ENCODE measurements at places on chromosomes 3 and 15.

- no peak for DNase-seq
These were observed 164.6 kb upstream of the LINGO1 start for GRCh38 chr15:77797270-77797669.

GRCh38 chr3:132703733-132704132, 18.5 kb downstream of the NPHP3 start:
- DNase-seq: no peak

GRCh38 chr3:8595695-8596115, 48.9 kb downstream of the SSUH2 start:
- no peak for DNase-seq

- DNase-seq: no peak
These were observed 17.5 kb downstream of the TIPARP start for GRCh38 chr3:156691920-156692319.

- DNase-seq: no peak
These were observed 1.3 kb downstream of the BNIP2 start for GRCh38 chr15:59687836-59688235.

GRCh38 chr15:39404767-39405181, 176.1 kb upstream of the THBS1 start:
- no peak for DNase-seq

DNA sequence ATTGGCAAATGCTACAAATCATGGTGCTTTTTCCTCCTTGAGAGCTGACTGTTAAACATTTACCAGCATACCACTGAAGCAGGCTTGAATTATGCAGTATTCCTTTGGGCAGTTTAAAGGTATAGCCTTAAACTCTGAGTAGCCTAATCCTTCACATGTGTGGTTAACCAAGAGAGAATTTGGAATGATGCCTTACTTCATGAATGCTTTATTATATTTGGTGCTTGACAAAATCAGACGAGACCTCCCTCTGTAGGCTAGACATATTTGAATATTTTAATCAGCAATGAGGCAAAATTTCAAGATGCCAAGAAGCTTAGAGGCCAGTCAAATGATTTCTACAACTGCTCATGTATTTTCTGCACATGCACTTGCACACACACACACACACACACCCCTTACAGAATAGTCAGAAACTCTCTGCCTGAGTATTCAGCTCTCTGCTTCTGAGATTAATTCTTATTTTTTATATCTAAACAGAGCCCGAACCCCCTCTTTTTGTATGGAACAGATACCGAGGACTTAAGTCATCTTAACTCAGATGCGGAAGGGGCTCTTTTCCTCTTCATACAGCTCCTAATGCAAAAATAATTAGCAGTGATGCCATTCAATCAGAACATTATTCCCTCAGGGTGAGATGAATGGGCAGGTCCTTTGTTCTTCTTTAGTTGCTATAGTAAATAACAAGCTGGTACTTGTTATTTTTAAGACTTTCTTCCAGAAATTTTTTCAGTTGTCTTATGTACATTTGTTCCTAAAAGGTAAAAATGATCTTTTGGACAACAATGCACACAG, 195.5 kb upstream of the TMC3 start:
- no peak for DNase-seq

GRCh38 chr3:126267169-126267975, 87.0 kb upstream of the ALDH1L1 start:
- no peak for DNase-seq

DNA sequence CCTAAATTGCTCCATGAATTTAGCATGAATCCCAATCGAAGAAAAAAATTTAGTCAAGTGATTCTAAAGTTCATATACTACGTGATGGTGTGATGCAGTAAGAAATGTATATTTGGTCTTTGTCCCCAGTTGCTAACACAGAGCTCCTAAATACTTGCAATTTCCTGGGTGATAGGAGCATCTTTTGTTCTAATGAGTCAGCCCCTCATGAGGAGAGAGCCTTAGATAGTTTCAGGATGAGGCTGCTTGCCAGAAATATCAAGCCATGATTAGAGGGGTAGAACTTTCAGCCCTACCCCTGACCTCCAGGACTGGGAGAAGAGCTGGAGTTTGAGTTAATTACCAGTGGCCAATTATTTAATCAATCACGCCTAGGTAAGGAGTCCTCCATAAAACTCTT, 170.2 kb downstream of the PDE8A start:
- no peak for DNase-seq

GRCh38 chr3:170064108-170064507, 26.3 kb downstream of the GPR160 start:
- no peak for DNase-seq

- DNase-seq: no peak
These were observed 8.7 kb downstream of the SEMA3F start for GRCh38 chr3:50163572-50164455.

DNA sequence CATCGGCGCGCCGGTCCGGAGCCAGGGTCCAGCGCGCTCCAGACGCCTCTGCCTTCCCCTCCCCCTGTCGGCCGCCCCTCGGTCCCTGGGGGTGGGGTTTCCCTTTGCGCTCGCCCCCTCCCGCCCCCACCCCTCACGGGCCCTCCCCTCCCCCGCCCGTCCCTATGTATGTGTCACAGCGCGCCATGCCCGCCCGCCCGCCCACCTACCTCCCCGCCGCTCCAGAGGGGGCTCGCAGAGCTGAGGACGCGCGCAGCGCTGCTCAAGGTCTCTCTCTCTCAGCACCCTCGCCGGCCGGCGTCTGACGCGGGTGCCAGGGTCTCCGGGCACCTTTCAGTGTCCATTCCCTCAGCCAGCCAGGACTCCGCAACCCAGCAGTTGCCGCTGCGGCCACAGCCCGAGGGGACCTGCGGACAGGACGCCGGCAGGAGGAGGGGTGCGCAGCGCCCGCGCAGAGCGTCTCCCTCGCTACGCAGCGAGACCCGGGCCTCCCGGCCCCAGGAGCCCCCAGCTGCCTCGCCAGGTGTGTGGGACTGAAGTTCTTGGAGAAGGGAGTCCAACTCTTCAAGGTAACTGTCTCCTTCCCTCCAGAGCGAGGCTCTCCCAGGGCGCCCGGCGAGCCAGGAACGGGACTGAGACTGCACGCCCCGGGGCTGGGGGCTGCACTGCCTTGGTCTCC, at the start of gene ACAN:
ACAN (plus strand) TSS at position 196 of the 679 bp plus-strand sequence. CDS start 32,771 bp downstream, outside the sequence.
- DNase-seq: no peak

DNA sequence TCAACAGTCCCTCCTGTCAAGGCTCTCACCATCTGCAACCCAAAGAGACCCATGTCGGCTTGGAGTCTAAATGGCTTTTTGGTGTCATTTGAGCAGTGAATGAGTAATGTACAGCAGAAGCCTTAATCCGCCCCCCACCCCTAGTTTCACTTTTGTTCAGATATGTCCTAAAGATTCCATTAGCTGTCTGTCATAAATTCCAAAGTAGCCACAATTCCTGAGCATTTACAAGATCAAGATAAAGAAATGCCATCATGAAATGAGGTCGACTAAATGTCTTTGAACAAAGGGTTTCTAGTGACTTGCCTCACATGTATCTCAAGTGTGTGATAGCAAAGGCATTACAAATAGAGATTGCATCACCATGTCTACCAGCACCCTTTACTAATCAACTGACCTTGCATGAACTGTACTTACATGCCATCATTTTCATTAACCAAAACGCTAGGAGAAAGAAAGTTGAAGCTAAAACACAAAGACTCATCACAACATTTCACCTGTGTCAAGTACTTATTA, 123.8 kb upstream of the PHLDB2 start:
- no peak for DNase-seq

DNA sequence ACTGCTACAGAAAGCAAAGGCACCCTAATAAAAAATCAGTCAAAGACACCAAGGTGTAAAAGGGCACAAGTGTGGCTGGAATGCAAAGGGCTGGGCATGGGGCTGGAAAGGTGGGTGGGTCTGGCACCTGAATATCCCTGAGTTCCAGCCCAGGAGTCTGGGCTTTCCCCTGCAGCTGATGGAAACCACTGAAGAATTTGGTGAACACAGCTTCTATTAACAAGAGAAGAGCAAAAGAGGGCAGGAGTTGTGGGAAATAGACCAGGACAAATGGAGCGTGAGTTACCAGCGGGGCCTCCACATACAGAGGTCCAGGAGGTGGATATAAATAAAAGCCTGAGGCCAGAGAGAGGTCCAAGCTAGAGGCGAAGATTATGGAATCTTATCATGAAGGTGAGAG, 45.1 kb upstream of the TPM1 start:
- DNase-seq: no peak

DNA sequence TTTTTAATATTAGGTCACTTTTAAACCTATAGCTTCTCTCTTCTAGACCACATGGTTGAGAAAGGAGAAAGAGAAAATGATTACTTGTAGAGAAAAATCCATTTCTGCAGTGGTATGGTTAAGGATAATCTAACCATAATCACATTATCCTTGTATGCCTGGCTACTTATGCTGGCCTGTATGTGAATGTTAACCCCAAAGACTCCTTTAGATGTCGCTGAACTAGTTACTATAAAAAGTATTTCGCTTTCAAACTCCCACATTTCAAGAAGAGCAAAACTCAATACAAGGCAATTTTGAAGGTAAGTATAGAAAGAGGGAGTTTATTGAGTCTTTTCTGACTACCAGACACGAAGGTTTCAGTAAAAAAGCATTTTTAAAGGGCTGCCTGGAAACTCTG, 2.2 kb downstream of the KCTD6 start:
- DNase-seq: no peak

- DNase-seq: no peak
These were observed 17.2 kb upstream of the B4GALT4 start for GRCh38 chr3:119257654-119258410.

DNA sequence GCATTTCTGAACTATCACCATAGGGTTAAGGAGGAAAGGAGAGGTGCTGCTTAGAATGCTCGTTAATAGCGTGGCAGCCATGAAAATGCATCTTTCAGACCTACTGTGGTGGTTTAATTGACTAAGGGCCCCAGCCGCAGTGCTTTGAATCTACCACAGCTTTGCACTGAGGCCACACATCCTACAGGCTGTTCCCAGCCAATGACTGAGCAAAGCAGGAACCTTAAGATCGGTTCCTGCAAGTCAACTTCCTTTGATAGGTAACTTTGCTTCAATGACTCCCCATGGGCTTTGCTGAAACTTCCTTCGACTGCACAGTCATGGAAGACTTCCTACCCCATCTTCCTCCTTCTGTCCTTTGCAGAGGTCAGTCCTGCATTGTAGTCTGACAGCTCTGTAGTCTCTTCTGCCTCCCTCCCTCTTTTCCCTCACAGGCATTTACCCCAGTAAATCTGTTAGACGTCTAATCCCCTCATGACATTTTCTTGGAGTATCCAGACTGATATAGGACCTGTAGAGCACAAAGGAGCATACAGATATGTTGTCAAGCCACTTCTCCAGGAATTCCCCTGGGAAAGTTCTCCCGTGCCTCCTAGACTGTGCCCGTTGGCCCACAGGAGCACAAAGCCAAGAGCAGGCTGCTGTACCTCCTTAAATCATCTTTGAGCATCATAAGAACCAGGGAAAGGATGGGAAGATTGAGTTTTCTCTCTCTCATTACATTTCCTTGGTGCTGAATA, 2.6 kb upstream of the BCL2A1 start:
- no peak for DNase-seq

- no peak for DNase-seq
These were observed 590 bp upstream of the TRIM71 start for GRCh38 chr3:32817257-32817557.

GRCh38 chr15:50718700-50719125, 32.1 kb upstream of the TRPM7 start:
- no peak for DNase-seq

GRCh38 chr3:20668411-20668810, 482.4 kb upstream of the SGO1 start:
- no peak for DNase-seq

GRCh38 chr3:9512456-9513045, 41.1 kb downstream of the LHFPL4 start:
- no peak for DNase-seq

- DNase-seq: no peak
These were observed 54.3 kb downstream of the SMAD6 start for GRCh38 chr15:66756295-66756694.

- DNase-seq: no peak
These were observed 857.8 kb downstream of the TUSC7 start for GRCh38 chr3:117567382-117567781.

DNA sequence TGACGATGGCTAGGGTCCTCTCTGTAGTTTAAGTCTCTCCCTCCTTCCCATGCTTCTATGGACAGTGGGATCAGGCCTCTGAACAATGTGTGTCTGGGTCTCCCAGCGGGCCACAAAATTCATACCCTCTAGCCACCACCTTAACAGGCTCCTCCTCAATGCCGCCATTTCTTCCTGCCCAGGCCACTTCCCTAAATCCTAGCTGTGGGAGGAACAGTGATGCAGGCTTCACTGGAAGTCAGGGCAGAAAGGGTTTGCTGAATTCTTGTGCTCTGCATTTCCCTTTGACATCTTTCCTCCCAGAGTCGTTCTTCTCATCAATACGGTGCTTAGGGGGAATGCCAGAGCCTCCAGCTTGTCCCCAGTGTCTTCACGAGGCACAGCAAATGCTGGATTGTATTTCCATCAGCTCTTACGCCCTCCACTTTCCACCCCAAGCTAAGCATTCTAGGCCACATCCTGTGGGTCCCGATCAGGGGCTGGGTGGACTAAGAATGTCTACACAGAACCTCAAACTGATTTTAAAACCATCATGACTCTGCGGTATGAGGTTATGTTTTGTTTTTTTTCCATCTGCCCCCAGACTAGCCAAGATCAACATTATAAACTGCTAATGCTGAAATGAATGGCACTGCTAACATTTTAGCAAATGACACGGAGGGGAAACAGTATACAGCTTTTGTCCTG, 11.9 kb upstream of the LDHAL6B start:
- no peak for DNase-seq

DNA sequence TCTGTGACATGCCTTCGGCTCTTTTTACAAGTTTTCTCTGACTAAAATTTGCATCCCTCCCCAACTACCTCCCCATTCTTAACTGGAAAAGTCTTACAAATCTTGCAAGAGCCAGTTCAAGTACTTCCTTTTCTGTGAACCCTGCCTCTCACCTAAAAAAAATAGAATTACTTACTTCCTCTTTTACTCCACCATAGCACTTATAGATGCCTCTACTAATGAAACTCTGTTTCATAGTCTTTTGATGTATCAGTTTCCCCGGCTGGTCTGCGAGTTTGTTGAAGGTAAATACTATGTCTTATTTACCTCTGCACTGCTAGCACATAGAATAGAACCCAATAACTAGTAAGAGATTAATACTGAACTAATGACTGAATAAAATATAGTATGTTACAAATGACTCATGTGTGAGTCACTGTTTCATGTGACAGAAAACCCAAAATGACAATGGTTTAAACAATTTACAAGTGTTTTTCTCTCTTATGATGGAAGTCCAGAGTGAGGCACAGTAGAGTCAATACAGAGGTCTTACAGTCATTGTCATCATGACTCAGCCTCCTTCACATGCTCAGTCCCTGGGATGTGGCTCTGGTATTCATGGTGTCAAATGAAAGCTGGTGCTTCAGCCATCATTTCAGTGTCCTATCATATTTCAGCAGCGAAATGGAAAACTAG, 393.5 kb downstream of the RSL24D1 start:
- no peak for DNase-seq

DNA sequence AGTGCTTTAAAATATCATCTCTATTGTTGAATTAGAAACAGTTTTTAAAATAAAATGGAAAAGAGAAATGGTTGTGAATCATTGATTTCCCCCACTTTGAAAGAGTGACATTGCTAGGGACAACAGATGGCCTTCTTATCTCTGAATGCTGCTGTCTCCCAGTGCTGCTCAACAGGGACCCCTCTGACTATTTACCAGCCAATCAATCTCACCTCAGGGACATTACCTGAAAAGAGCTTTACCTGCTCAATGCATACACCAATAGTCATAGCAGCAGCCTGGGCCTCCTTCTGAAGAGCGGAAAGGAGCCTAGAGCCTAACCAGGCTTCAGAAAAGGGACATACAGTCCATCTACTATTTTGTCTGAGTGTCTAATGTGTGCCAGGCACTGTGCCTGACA, 162.8 kb downstream of the CGGBP1 start:
- DNase-seq: no peak

- DNase-seq: no peak
These were observed 284.5 kb upstream of the SEMA6D start for GRCh38 chr15:47432826-47433225.

Data from stimulated activated CD8-positive, alpha-beta memory T cell treated with anti-CD3 and anti-CD28 coated beads, Interleukin-2, amount 100 ng/mL, for 1 hour (primary cell).